ENCODE measurements at places on chromosomes 7 and 10.

- DNase-seq, result no peak
Observed at GRCh38 chr7:23098460-23098859, 7.1 kb upstream of the KLHL7 start.

- DNase-seq, result no peak
Observed at GRCh38 chr7:114293289-114294012, 121.2 kb upstream of the FOXP2 start.

DNA sequence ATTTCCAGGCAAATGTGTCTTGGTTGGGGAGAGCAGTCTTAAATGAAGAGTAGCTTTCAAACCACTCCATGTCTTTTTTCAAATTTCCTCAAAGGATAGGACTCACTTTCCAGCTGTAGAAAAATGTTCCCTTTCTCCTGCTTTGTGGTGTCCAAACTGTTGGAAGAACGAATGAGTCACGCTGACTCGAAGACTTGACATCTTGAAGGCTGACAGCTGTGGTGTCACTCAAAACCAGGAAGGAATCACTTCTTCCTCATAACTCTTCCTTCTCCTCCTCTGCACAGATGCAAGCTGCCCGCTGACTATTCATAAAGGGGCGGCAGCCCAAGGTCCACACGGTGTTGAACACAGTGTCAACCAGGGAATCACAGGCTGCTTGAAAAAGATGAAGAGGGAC lies 19.2 kb downstream of the PLA2G12B start:
- no peak for DNase-seq

DNA sequence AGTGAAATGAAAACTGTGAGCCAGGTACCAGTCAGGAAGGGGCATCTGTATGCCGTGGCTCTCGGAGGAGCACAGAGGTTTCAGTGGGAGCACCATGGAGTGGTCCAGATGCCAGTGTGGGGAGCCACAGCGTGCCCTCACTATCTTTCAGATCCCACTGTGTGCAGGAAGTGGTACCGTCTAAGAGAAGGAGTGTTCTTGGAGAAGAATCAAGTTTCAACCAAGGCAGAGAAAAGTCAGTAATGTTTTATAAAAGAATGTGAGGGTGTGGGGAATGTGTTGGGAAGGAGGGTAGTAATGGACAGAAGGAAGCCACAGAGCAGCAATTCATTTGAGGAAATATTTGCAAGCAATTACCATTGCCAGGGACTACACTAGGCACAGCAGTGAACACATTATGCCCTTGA lies 35.6 kb downstream of the PRKAR2B start:
- no peak for DNase-seq

GRCh38 chr7:979886-980571 lies 3.0 kb upstream of the CYP2W1 start:
- DNase-seq, result no peak
